ENCODE measurements at places on chromosomes 12 and 14.

GRCh38 chr12:2387103-2387834 is 334.5 kb downstream of the CACNA1C start:
- peak; percentile 32 for DNase-seq

GRCh38 chr14:59123975-59124374 is 64.5 kb upstream of the DAAM1 start:
- DNase-seq, result peak; percentile 32

DNA sequence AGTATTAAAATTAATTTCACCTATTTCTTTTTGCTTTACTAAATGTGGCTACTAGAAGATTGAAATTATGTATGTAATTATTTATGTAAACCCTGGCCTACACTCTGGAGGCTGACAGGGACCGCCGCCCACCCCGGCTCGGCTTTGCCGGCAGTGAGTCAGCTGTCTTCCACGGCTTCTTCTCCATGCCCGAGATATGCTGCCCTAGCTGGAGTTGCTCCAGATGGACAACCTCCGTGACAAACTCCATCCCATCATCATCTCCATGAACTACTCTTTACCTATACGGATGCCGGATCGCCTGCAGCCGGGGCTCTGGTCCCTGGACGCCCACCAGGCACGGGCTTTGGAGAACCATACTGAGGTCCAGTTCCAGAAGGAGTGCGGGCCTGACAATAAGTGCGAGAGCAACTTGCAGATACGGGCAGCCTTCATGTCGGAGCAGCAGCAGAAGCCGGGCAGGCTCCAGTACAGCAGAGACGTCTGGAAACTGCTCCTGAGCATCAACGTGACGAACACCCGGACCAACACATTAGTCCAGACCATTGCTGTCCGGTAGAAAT is 86.9 kb upstream of the NID2 start:
- no peak for DNase-seq

DNA sequence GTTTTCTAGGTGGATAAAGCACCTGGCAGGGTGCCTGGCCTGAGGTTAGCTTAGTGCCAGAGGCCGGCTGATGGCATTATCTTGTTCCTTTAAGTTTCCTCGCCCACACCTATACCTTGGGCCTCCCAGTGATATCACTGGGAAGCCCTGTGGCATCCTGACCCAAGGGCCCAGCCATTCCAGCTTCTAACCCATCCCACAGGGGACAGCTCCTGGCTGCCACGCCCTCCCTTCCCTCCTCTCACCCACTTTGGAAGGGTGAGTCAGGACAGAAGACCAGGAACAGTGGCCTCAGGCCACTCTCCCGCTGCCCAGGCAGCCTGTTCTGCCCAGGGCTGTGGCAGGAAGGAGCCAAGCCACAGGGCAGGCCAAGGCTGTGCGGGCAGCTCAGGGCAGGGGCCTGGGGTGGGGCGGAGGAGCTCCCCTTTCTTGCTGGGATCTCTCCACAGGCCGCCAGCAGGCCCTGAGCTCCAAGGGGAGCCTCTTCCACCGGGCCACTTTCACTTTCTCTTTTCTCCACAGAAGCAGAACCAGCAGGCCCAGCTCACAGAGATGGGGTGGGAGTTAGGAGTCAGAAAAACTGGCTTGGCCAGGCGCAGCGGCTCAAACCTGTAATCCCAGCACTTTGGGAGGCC is 75.1 kb downstream of the IRF2BPL start:
- peak; percentile 81 for DNase-seq

GRCh38 chr14:32473464-32473855 is 144.4 kb downstream of the AKAP6 start:
- peak; percentile 60 for DNase-seq

DNA sequence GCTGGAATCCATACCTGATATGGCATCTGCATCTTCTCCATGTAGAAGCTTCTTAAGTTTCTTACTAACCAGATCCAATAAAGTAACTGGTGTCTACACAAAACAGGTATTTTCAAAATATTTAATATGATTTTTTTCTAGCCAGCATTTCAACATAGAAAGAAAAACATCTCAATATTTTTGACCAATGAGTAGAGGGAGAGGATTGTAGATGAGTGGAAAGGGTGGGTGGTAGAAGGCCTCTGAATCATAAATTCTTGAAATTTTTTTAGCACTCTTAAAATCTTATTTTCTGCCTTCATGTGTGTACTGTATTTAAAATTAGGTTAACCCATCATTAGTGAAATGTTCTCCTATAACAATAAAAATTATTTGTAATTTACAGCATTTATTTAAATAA is 18.0 kb downstream of the DEPDC4 start:
- DNase-seq, result no peak

DNA sequence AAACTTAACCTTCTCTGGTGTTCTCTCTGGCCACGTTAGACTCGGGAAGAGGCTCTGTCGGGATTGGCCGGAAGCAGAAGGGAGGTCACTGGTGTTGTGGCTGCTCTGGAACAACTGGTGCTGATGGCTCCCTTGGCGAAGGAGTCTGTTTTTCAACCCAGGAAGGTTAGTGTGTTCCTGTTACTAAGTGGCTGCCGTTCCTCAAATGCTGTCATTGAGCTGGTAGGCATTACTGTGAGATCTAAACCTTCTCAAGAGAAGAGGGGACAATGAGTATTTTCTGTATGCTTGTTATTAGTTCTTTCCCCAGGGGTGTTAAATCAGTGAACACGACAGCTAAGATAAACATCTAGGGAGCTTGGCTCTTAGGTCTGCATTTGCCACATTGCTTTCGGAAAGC is 18.3 kb downstream of the POP5 start:
- no peak for DNase-seq

- DNase-seq, result no peak
These were observed 22.0 kb downstream of the CFL2 start for GRCh38 chr14:34692348-34692747.

- no peak for DNase-seq
These were observed 58.9 kb upstream of the FSCB start for GRCh38 chr14:44565968-44566367.

DNA sequence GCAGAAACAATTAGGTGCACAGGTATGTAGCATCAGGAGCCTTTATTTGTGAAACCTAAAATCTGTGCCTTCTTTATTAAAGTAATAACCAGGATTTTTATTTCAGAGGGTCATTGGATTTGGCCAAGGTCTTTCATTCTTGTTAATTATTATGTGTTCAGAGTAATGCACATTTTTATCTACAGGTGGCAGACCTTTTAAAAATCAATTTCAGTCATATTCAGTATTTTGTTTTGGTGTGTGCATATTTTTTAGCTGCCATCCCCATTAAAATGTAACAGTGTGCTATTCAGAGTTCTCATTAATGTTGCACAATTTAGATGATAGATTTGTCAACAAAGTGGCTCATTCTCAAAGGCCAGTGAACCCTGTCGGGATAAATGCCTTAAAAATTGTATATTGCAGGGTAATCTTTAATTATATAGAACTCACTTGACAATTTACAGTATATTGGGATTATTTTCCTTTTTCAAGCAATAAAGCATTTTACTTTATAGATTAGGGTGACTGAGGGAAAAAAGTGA is 319.3 kb upstream of the SOX5 start:
- DNase-seq, result no peak

DNA sequence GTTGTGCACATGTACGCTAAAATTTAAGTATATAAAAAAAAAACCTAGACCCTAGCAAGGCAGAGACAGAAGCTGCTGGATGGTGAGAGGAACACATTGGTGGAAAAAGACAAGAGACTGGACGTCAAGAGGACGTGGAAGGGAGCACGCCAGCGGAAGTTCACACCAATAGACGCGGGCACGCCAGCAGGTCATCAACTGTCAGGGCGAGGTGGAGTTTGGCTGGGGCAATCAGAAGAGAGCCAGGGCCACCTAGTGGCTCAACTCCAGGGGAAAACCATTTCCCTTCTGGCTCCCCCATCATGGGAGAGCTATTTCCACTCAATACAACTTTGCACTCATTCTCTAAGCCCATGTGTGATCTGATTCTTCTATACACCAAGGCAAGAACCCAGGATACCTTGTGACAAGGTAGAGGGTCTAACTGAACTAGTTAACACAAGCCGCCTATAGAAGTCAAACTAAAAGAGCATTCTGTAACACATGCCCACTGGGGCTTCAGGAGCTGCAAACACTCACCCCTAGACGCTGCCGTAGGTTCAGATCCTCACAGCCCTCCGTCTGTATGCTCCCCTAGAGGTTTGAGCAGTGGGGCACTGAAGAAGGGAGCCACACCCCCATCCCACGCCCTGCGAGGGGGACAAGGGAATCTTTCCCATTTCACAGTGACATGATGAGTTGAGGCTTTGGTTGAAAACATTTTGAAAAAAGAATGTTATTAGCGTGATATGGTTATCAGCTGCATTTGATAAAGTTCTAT is 702.7 kb downstream of the TMTC2 start:
- DNase-seq, result no peak

DNA sequence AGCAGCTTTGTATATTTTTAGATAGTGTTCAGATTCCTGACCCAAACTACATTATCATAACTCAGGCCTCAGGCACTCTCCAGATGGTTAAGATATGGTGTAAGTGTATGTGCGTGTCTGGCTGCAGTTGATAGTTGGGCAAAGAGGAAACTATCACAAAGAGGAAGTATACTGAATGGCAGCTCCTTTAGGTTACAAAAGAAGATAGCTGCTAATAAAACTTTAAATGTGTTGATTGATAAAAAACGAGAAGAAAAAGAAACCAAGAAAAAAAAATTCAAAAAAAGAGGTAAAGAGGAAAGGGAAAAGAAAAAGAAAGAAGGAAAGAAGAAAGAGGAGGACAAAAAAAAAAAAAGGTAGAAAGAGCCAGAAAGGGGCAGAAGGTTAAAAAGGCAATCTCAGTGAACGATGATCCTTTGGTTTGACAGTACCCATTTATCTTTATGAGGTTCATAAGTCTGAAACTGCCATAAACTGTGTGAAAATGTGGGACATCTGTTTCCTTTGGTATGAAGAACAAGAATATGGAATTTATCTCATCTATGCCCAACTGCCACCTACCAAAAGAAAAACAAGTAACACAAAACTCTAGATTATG is 42.2 kb downstream of the TAOK3 start:
- DNase-seq, result peak; percentile 76

- no peak for DNase-seq
These were observed 803.7 kb upstream of the TMEM132C start for GRCh38 chr12:127463237-127463636.

- DNase-seq, result no peak
These were observed 202.8 kb upstream of the DIO3 start for GRCh38 chr14:101358320-101359125.

- peak; percentile 79 for DNase-seq
These were observed 22.2 kb upstream of the PLEKHG6 start for GRCh38 chr12:6288235-6288634.

- no peak for DNase-seq
These were observed 69.0 kb upstream of the VRK1 start for GRCh38 chr14:96727980-96728717.

GRCh38 chr12:121770813-121771625 is 22.5 kb downstream of the RHOF start:
- no peak for DNase-seq

DNA sequence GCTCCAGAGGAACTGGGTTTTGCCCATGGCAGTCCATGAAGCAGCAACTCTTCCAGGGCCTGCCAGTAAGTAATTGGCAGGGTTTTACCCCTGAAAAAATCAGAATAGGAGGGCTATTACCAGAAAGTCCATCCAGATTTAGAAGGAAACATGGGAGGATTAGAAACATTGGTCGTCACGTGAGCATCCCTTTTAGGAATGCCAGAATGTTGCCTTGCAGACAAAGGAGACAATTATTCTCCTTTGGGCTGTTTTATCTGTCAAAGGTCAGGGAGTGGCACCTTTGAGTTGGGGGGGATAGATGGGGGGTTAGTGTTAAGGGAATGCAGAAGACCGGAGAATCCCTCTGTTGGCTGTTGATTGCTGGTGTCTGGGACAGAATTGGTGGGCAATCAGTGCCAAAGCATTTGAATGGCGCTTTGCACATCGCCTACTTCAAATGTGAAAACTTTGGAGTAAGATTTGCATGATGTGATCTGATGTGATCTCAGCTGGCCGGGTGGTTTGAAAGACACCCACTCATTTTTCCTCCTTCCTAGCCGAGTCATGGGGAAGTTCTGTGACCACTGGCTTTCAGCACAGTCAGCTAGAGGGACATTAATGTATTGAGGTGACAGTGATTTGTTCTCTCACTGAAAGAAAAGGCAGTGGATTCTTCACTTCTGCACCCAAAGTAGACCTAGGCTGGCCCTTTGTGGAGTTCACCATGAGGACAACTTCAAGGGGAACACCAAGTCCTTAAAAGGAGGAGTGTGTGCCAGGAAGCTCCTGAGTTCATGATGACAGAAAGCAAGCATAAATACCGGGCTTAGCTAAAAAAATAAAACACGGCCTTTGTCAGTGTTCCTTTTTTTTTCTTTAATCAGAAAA is 31.4 kb downstream of the FLVCR2 start:
- no peak for DNase-seq

- no peak for DNase-seq
These were observed 75.5 kb upstream of the CPM start for GRCh38 chr12:69008520-69008919.

DNA sequence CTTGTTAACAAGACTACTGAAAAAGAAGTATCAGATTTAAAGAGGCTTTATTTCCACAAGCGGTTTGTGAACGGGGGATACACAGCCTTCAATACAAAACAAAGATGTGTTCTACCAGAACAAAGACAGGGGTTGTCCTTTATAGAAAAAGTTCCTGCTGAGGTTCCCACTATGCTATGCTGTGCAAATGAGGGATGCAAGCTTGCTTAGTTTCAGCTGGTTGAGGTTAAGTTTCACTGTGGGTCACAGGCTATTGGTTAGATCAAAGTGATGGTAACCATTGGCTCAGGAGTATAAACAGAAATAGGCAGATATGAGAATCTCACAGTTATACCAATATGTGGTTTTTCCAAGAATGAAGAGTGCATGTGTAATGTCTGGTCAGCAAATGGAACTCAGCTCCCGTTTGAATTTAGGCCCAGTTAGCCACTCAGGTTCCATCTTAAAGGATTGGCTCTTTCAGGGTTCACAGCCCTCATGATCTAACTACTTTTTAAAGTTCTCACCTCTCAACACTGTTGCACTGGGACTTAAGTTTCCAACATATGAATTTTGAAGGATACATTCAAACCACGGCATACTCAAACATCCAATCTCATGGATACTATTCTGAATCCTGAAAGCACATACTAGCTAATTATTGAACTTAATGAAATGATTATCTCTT is 215.4 kb upstream of the DCN start:
- DNase-seq, result no peak

DNA sequence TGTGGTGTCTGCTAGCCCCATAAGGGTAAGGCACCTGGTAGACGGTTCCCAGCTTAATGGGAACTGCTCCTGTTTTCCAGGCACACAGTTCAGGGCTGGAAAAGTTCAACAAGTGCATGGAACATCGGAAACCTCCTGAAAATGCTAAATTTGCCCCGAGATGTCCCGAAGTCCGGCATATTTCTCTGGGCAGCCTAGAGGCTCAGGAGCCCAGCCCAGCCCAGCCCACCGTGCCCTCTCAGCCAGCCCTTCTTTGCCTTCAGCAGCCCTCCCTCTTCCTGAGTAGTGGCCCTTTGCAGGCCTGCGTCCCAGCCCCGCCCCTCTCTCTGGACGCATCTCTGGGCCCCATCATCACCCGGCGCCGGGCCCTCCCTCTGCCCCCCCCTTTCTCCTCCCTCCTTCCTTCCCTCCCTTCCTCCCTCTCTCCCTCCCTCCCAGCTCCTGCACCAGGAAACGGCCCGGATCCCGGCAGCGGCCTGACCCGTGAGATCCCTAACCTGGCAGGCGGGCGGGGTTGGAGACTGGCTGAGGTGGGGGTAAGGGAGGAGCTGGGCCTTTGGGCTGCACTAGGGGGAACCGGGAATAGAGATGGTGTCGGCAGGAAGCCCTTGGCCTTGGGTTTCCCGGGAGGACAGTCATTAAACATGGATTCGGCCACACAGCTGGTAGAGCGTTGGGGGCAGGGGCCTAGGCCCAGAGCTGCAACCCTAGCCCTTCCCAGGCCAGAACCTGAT is at the start of gene BCL2L2:
Gene BCL2L2, plus strand, starts transcription at position 422 of the 734 bp plus-strand sequence. CDS start 935 bp downstream, outside the sequence.
- peak; percentile 75 for DNase-seq

Measured in HFFc6 (cell line).